ENCODE measurements at places on chromosomes 4 and X. TPM values are rescaled to one million over a fixed set of nuclear protein-coding genes. Genes with fewer than 3 reads are reported as not detected.

GRCh38 chr4:57494821-57495220 lies 384.6 kb upstream of the IGFBP7 start:
- DNase-seq, result no peak

DNA sequence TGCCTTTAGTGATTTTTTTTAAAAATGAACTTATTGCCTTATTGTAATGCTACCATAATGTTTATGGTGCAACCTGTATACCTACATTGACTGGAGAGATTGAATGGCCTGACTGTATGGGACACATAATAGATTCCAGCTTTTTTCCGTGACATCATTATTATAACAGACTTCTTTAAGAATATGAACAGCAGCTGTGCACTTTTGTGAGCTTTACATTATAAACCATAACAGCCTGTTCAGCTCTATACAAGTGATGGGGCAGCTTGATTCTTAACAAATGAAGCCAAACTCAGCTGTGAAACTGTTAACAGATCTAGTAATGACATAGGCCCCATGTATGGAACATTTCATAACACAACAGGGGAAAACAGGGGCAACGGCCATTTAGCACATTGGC lies 187.0 kb downstream of the BMPR1B start:
- no peak for DNase-seq

The ZNF157 gene
- total RNA-seq, result not detected

The TIGD4 gene
- not detected for total RNA-seq

- no peak for DNase-seq
Measured at GRCh38 chr4:99708551-99708950, 50.9 kb upstream of the C4orf54 start.

DNA sequence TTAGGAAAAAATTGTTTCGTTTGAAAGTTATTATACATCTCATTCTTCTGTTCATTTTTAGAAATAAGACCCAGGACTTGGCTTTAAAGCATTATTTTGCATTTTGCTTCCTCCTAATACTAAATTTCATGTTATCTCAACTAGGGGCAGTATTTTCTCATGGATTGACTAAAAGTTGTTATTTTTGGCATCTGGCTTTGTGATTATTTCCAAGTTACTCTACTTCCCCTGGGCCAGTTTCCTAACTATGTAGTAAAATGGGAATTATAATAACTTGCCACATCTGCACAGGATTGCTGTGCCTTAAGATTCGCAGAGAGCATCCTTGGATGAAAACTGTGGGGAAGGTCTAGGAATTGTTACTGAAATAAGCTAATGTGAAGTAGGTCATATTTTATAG lies 3.0 kb downstream of the RBPJ start:
- no peak for DNase-seq

DNA sequence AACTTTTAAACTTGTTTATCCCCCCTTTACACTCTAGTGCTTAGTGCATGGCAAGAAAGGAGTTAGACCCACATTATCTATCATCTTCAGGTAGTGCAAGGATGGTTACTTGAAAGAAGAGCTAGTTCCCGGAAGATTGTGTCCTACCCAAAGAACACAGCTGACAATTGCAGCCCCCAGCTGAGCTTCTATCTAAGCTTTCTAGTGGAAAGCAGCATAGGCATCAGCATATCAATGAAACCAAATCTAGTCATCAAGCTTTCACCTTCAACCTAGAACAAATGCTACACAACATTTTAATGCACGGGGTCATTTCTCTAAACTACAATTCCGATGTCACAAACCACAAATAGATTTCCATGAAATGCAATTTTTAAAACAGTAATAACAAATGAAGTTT lies 88.9 kb upstream of the TFDP3 start:
- no peak for DNase-seq
